Caco-2 (cell line): ENCODE measurements at places on chromosomes 13 and 19.

GRCh38 chr13:102042746-102043145 is 359.1 kb downstream of the FGF14 start:
- no peak for DNase-seq

DNA sequence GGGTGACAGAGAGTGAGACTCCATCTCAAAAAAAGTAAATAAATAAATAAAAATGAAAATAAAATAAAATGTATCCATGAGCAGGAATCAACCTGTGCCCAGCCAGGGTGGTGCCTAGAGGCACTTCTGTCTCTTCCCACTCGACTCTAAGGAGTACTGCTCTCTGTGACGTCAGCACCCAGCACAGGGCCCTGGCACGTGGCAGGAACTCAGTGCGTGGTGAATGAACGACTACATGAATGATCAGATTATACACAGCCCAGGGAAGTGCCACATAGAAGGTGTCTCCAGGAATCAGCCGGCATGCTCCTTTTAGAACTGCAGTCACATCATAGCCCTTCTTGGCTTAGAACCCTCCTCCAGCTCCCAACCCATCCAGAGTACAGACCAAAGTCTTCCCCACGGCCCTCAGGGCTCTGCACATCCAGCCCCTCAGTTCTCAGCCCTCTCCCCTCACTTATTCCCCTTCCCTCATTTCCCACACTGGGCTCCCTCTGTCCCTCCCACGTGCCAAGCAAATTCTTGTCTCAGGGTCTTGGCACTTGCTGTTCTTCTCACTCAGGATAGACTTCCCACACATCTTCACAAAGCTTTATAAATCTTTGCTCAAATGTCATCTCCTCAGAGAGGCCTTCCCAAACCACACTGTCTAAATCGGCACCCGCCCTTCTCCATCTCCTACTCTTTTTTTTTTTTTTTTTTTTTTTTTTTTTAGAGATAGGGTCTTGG is 4.2 kb downstream of the CLIP3 start:
- DNase-seq, result no peak

GRCh38 chr13:24854311-24854710 is 90.3 kb downstream of the RNF17 start:
- no peak for DNase-seq

DNA sequence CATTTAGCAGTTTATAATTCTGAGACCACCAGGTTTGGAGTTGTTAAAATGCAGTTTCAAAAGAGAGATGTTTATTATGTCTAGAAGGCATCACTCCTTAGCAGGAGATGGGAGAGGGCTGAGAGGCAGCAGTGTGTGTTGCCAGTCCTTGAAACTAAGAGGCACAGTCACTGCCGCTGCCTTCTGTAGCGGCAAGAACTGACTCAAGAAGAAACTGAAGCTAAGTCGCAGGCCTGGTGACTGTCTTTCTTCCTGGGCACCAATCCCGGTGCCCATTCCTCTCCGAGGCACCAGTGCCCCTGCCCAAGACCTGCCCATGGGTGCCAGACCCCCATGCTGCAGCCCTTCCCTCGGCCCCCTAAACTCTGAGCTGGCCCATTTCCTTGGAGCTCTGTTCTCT is 20.1 kb downstream of the N4BP2L1 start:
- DNase-seq, result no peak

DNA sequence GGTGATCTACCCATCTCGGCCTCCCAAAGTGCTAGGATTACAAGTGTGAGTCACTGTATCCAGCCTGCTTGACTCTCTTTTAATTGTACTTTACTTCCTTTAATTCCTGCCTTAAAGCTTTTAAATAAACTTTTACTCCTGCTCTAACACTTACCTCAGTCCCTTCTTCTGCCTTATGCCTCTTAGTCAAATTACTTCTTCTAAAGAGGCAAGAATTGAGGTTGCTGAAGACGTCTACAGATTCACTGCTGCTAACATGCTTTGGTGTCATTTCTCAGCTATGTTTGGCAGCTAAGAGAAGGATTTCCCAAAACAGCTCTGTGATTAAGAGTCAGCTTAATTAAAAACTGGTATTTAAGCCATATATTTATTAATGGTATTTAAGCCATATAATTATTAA is 32.9 kb upstream of the CD177 start:
- DNase-seq, result no peak

- no peak for DNase-seq
Measured at GRCh38 chr19:51256155-51256625, 5.3 kb downstream of the SIGLECL1 start.

GRCh38 chr19:38648769-38649304 is 1.4 kb downstream of the ACTN4 start:
- no peak for DNase-seq

- DNase-seq, result no peak
Measured at GRCh38 chr13:99726282-99726894, 225.1 kb downstream of the TM9SF2 start.

DNA sequence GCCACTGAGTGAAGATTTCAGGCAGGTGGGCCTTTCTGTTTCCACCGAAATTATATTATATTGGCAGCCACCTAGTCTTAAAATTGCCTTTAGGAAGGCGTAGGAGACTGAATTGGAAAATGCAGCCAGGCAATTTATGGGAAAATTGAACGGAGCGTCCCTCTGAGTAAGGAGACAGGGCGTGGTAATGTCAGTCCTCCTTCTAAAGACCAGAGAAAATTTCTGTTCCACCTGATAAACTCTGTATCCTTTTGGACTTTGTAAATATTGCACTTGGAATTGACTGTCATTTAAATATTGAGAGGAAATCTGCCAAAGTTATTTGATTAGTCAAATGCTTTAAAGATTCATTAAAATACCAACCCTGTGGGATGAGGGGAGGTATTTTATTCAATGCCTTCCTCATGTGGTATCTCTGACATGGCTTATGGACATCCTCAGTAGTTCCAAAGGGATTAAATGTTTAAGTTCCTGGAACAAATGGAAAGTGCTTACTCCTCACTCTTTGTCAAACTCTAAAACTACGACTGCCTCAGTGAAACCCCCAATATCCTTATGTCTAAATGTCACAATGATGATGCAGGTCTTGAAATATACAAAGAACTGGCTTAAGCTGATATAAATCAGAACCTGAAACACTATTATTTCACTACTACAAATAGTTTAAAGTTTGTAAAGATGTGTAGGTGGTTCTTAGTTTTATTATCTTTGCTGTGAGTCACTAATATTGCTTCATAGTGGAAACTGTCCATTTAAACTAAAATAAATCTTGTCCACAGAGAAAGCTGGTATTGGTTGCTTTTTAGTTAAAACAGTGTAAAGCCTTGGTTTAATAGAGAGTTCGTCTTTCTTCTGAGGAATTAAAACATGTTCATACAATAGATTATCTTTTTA is 203.2 kb downstream of the FGF14 start:
- DNase-seq, result no peak

DNA sequence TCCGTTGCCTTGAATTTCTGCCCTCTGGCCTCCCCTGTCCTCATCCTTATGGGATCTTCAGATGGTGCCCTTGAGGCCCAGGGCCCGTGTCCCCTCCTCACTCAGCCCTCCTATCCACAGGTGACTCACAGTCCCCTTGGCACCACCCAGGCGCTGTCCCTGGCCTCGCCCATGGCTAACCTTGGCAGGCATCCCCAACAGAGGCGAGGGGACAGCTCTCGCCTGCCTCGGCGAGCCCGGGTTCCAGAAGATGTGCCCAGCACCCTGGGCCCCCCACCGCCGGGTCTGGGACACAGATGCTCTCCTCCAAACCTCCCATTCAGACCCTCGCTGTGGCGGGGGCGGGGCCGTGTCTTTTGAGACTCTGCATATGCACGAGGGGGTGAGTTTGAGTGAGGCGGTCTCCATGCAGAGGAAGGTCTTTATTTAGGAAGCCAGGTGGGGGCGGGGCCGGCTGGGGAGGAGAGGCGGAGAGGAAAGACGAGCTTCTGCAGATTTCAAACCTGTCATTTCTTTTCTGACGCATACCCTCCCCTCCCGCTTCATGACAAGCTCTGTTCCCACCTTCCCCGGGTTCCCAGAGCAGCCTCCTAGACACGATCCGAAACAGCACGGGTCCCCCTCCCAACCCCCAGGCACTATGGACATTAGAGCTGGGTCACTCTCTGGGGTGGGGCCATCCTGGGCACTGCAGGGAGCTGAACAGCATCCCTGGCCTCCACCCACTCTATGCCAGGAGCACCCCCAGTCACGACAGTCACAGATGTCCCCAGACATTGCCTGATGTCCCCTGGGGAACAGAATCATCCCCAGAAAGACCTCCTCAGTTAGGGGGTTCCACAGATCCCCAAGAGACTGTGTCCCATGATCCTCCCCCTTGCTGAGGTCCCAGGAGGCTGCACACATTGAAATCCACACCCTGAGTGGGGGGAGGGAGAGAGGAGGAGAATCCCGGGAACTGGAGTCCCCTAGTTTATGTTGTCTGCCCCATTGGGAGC is 48.5 kb downstream of the GNG7 start:
- no peak for DNase-seq

- peak; percentile 41 for DNase-seq
Measured at GRCh38 chr13:28613562-28613961, 45.4 kb upstream of the POMP start.

DNA sequence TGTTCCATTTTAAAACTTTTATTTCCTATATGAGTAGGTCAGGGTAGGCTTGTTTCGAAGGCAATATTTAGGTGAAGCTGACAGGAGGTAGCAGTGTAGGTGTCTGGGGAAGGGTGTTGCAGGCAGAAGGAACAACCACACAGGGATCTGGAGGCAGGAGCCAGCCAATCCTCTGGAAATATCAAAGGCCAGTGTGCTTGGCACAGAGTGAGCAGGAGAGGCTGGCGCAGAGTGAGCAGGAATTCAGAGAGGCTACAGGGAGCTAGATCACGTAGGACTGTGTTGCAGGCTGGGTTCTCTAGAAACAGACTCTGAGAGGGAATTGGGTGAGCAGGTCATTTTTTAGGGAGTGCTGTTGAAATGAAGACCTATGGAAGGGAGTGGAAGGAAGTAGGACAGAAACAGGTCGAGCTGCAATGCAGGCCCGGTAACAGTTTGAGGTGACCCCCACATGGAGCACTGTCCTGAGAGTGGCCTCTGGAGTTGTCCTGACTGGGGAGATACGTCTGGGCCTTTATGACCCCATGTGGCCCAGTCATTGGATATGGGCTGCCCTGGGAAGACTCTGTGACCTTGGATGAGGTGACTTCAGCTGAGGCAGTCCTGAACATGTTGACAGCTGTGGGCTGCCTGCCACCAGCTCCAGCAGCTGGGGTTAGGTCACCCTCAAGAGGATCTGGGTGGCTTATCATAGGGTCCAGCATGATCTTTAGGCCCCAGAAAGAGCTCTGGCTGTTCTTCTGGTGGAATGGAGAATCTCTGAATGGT is 51.7 kb downstream of the ERCC5 start:
- DNase-seq, result no peak

DNA sequence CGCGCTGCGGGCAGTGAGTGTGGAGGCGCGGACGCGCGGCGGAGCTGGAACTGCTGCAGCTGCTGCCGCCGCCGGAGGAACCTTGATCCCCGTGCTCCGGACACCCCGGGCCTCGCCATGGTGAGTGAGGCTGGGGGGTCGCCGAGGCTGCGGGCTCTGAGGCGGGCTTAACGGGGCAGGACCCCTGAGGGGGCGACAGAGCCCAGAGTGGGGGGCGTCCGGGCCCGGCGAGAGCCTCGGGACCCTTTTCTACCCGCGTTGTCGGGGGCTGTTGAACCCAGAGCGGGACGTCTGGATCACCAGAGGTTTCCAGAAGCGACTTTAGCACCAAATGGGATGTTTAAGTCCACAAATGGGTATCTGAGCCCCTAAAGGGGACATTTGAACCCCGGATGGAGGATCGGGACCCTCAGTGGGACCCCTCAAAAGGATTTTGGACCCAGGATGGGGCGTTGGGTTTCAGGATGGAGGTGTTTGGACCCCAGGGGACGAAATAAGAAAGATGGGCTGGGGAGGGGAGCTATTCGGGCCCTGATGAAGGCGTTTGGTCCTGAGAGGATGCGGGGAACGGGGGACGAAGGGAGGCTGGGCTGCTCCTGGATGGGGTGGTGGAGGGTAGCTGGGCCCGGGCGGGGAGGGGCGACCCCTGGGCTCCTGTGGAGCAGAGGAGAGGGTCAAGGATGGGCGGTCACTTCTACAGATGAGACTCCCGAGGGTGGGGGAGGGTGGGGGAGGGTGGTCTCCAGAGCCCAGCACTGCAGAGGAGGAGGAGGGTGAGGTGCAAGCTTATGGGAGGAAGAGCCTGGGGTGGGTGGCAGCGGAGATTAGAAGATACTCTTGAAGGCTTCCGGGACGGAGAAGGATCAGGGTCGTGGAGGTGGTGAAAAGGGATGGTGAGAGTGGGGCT is at the start of gene CALM3:
Gene CALM3 (plus strand): TSS at position 13 of the 907 bp plus-strand sequence. CDS start 105 bp downstream, at position 118.
- DNase-seq, result peak; percentile 38

GRCh38 chr13:40064154-40065097 is 409.0 kb downstream of the COG6 start:
- DNase-seq, result peak; percentile 53

DNA sequence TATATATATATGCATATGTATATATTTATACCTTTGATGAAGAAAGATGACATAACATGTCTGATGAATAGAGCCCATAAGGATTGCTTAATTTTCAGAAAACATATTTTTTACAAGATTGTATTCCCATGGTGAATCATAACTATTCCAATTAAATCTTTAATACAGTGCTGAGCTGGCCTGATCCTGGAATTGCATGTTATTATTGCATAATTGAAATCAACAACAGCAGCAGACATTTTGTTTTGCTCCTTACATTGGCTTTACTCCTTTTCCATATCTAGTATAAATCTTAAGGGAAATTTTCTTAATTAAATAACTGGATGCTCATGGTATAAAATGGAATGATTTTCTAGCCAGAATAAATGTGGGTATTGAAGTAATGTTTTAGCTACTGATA is 22.0 kb downstream of the POSTN start:
- DNase-seq, result no peak

- DNase-seq, result no peak
Measured at GRCh38 chr13:46759846-46760245, 37.1 kb downstream of the ESD start.

DNA sequence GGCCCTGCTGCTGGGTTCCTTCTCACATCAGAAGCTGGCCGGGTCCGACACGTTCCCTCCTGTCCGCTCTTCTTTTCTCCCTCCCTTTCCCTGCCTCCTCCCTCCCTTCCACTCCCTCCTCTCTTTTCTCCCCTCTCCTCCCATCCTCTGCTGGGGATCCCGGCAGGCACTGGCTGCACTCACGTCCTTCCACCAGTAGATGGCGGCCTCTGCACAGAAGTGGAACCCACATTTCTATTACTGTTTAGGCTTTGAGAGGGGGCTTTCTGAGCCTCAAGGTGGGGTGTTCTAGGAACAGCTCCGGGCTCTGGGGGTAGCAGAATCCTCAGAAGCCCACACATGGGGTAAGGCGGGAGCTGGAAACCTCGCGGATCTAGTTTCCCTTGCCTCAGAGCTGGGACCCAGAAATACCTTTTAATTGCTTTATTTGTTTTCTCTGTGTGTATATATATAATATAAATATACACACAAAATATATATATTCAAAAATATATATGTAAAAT is 294.2 kb downstream of the ZNF536 start:
- DNase-seq, result peak; percentile 50

- no peak for DNase-seq
Measured at GRCh38 chr13:49649963-49650312, 21.6 kb downstream of the ARL11 start.

- DNase-seq, result no peak
Measured at GRCh38 chr19:5355076-5355475, 14.5 kb upstream of the PTPRS start.

GRCh38 chr19:58020129-58020528 is 13.7 kb upstream of the ZSCAN1 start:
- DNase-seq, result no peak

- peak; percentile 62 for DNase-seq
Measured at GRCh38 chr19:51531349-51532315, at the start of gene SIGLEC6. Gene SIGLEC6 (minus strand): TSS chr19:51531670. CDS start chr19:51531648, 22 bp downstream.

- no peak for DNase-seq
Measured at GRCh38 chr13:59901191-59901590, 262.5 kb downstream of the DIAPH3 start.
